ENCODE measurements at places on chromosomes 11 and 22. TPM values are rescaled to one million over a fixed set of nuclear protein-coding genes. Genes with fewer than 3 reads are reported as not detected.

DNA sequence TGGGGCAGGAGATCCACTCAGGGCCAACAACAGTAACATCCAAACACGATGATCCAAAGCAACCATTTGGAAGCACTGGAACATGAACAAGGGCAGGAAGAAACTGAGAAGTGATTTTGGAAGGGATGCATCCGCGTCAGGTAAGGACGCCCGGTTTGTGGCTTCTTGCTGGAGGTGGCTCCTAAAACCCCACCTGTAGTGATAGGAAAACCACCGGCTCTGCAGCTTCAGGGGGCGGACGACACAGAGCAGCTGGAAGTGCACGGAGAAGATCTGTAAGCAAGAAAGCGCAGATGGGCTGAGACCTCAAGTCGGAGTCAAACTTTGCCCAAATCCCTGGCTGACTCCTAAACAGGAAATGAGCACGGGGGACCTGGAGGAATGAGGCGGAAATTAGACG is 1066.1 kb downstream of the BRD1 start:
- peak; percentile 70 for DNase-seq
- no peaks in the 10 kb centered on the region for H3K4me1 ChIP-seq
- no peak overlapping the region for H3K27ac ChIP-seq

The ISX gene
- total RNA-seq: not detected

DNA sequence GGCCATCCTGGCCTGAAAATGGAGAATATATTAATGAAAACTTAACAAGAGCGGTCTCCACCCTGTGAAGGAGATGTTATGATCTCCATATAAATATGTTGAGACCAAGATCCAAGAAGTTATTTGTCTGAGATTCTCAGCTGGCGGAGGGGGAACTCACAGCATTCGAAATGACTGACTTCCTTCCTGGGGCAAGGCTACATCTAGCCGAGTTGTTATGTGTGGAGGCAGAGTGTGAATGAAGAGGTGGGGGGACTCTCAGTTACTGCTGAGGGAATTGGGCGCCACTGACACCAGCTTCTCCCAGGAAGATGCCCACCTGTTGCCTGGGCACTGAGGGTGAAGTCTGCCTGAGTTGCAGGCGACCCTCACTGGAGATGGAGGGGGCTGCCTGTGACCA is 5.9 kb downstream of the HTR3A start:
- no peaks in the 10 kb centered on the region for H3K27me3 ChIP-seq
- no peak for DNase-seq
- H3K4me3 ChIP-seq: no peak overlapping the region
- no peaks in the 10 kb centered on the region for H3K36me3 ChIP-seq

DNA sequence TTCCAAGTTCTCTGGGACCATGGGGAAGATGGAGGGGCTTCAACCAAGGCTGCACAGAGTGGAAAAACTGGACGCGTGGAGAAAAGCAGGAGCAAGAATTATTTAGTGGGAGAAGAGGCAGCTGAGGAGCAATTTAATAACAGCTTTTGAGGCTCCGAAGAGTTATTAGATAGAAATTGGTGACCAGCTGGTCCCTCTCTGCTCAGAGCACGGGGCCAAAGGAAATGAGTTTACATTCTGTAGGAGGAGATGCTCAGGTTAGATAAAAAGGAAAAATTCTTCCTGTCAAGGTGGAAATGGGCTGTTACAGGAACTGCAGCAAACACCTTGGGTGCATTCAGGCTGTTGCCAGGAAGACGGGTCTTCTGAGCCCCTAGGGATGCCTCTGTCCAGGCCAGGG is 47.0 kb upstream of the GALNT18 start:
- no peak overlapping the region for H3K27ac ChIP-seq
- no peaks in the 10 kb centered on the region for H3K36me3 ChIP-seq
- peaks cover 31% of the 10 kb centered on the region for H3K4me1 ChIP-seq
- no peak overlapping the region for H3K4me3 ChIP-seq

The ENTHD1 gene
- not detected for total RNA-seq

The STK33 gene
- total RNA-seq: 29.1 TPM

DNA sequence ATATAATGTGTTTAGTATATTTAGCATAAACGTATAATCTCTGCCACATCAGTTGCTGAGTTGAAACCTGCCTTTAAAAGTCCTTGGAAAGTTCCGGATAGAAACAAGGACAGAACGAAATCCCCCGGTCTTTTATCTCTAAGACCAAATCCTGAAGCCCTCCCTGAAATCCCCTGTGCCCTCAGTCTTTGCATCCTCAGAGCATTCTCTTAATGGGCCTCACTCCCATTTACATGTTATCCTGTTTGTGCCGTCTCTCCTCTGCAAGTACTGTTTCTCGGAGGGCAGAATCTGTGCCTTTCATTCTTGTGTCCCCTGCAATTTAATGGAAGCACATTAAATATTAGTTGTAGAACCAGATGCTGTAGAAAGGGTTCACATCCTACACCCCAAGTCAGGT is 56.0 kb downstream of the ZNRF3 start:
- DNase-seq: no peak
- no peak overlapping the region for H3K4me3 ChIP-seq
- H3K27me3 ChIP-seq: no peaks in the 10 kb centered on the region
- H3K36me3 ChIP-seq: no peaks in the 10 kb centered on the region
- H3K4me1 ChIP-seq: no peaks in the 10 kb centered on the region
- no peak overlapping the region for H3K27ac ChIP-seq

DNA sequence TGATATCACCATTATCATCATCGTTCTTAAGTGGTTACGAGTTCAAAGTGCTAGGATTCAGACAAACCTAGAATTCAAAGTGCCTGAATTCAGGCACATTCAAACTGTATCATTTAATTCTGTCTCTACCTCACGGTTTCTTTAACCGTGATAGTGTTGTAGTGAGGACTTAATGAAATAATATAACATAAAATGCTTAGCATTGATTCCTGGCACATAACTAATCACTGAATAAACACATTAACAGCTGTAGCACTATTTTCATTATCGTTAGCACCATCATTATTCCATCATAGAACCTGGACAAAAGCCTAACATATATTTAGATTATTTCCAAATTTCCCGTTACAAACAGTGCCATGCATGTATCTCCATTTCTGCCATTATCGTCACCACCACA is 102.0 kb downstream of the WNT11 start:
- no peak for DNase-seq
- H3K36me3 ChIP-seq: no peaks in the 10 kb centered on the region
- no peaks in the 10 kb centered on the region for H3K27me3 ChIP-seq
- H3K4me3 ChIP-seq: no peak overlapping the region

Data from esophagus muscularis mucosa (tissue), 4 donors.